ENCODE measurements at places on chromosomes 1 and 21.

DNA sequence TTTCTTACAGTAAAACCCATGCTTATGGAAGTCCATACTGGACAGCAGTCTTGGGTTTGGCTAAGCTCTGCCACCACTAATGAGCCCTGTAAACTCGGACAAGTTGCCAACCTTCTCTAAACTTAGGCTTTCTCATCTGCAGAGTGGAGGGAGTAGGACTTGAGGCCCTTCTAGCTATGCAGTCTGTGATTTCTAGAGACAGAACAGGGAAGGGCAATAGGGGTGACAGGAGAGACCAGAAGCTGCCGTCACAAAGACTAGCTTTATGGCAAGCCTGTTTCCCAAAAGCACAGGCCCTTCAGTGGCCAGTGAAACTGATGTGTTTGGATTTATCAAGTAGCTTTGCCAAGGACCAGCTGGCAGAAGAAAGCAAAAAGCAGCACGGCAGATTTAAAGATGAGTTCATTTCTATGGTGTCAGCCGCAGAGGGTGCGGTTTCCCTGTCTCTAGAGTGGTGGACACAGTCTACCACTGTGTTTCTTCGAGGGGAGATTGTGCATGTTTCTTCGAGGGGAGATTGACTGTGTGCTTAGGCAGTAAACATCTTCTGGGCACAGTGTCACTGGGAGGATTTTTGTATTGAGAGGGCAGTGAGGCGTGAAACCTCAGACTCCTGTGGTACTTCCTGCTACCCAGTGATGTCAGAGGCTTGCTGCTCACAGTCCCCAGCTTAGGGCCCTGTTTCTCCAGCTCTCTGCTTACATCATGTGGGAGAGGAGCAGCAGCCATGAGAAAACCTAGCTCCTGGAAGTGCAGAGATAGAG lies 119.0 kb downstream of the ROR1 start:
- peak; percentile 88 for DNase-seq

DNA sequence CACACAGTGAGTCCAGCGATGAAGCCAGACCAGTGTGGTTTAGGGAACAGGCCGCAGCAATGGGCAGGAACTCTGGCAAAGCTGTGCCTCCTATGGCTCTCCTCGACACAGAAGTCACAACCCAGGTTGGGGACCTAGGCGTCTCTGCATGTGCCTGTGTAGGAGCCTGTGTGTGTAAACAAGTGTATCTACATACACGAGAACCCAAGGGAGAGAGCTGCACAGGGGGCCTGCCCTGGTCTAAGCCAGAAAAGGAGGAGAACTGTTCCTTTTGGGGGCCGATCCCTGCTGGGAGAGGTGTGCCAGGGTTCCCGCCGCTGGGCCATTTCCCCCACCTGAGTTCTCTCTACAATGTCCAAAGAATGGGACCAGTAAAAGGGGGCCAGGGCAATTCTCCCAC lies 56.0 kb downstream of the CD247 start:
- DNase-seq, result no peak

DNA sequence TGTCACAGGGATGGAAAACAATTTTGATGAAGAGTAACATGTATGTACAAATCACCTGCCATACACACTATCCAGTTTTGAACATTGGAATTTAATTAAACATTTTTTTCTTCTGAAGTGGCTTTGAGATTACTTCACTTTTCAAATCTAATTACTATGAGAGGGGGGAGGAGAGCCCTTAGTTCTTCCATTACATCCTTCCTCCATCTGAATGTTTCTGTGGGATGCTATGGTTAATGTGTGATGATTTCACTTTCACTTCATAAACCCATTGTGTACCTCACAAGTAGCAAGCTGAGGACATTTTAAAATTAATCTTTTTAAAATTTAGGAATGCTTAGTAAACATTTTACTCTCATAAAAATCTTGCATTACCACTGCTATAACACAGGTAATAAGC lies 156.9 kb downstream of the RUNX1 start:
- DNase-seq, result no peak

DNA sequence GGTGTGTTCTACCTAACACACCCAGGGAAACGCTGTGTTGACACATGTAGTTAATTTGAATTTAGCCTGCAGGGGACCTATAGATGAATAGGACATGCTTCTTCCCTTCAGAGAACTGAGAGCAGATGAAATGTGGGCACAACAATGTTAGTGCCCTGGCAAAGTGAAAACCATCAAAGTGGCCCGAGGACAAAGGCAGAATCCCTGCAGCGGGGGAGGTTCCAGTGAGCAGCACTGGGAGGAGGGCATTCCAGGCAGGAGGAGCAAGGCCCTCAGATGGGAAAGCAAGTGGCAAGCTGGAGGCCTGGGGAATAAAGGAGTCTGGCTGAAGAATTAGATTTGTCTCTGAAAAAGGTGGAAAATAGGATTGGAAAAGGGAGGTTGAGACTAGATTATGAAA lies 37.2 kb downstream of the C1orf94 start:
- no peak for DNase-seq

- no peak for DNase-seq
Observed at GRCh38 chr1:31621847-31622730, 4.6 kb downstream of the HCRTR1 start.

DNA sequence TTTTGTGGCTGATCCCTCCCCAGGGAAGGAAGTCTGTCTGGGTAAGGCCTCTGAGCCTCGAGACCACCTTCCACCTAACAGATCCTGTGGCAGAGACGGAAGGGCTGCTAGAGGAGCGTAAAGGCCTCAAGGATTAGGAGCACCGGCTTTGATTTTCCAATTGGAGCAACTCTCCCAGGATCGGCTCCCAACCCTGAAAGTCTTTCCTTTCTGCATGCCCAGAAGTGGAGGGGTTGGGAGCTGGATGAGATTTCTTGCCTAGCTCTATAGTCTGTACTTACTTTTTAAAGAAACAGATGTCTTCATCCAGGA lies 41.4 kb downstream of the ELK4 start:
- DNase-seq, result no peak

GRCh38 chr1:68479501-68479900 lies 17.4 kb downstream of the DEPDC1 start:
- no peak for DNase-seq

DNA sequence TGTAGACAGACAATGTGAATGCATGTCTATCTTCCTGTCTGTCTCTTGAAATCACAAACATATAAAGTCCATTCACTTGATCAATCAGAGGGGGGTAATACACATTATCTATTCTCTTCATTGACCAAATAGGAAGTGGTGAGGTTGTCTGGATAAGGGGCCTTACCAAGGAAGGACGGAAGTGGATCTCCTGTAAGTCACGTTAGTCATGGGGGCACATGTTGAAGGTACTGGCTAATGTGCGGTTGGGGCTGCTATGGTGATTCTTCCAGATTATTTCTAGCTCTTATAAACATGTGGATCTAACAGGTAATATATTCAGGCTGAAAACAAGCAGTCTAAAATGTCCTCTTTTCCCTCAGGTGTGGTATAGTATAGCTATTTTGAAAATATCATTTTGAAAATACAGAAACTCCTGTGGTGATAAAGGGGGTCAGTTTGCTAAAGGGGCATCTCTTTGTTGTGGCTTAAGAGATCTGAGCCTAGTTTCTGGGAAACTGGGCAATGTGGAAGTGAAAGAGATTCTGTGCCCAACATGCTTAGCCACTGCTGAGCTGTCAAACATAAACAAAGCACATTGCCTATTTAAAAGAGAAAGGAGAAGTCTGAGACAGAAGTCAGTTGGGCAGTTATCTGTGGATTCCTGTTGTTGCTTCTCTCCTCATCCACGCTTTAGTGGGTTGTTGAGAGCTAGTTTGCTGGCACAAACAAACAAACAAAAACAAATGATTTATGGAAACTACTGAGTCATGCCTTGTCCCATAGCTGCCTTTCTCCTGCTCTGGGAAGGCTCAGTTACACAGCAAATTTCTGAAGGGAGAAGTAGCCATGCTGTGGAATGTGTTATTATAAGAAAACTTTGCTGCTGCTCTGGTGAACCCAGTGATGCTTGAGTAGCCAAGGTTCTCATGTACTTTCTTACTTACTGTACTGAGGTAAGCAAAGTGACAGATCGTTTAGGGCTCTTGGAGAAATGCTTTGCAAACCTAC lies 166.9 kb downstream of the HLX start:
- peak; percentile 30 for DNase-seq

DNA sequence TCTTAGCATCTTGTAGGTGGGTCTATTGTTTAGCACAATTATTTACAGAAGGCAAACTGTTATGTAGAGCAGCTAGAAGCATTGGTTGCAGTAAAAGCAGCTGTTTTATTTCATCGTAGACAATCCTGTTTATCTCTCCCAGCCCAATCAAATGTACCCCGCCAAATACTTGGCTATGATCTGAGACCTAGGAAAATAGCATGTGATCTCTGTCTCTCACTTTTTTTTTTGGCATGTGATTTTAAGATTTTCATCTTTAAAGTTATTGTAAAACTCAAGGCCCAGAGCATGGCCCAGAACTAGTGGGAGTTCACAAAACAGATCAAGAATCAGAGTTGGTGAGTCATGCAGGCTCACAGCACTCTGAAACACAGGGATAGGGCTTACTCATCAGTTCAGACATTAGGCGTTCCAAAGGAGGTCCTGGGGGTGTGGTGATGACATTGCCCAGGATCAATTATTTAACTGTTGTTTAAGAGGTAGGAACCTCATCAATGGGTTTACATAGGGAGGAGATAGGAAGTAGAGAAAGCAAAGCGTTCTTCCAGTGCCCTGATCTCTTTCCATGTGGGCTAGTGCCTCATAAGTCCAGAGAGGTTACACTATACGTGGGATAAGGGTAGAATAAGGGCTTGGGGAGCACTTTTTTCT lies 40.2 kb downstream of the TBX19 start:
- peak; percentile 96 for DNase-seq

DNA sequence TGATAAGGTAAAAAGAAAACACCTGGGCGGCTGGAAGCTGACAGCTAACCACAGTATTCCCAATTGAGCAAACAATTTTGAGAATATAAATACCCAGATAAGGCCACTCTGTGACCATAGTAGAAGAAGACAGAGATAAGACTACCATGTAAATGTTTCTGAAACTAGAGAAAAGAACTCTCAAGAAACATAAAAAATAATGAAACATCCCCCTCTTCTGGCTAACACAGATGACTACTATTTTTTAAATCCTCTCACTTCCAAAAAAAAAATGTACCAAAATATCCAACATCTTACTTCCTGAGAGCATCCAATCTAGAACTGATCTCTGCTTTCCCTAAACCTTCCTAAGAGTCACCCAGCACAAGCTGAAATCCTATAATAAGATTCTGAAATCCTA lies 125.9 kb downstream of the HFM1 start:
- peak; percentile 34 for DNase-seq

Data from GM23248 (cell line).